ENCODE measurements at places on chromosomes 1 and 21.

DNA sequence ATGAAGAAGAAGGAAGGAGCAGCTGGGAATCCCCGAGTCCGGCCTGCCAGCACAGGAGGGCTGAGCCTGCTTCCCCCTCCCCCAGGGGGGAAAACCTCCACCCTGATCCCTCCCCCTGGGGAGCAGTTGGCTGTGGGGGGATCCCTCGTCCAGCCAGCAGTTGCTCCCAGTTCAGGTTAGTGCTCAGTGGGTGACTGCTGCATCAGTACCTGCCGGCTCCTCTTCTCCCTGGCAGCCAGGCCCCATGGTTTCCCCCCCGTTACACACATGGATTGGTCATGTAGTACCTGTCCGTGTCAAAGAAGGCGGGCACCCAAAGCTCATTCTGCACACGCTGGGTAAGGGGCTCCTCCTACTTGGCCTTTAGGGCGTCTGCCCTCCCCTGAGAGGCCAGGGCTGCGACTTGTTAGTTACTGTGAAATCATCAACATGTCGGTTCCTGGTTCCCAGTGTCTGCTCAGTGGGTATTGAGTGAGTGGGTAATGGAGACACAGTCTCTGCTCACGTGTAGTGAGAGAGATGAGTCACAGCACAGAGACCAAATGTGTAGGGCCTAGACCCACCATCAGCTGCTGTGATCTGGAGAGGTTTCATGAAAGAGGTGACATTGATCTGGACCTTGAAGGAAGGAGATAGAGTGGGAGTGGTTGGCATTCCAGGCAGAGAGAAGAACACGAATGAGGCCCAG lies 11.5 kb downstream of the NECAP2 start:
- DNase-seq, result no peak

DNA sequence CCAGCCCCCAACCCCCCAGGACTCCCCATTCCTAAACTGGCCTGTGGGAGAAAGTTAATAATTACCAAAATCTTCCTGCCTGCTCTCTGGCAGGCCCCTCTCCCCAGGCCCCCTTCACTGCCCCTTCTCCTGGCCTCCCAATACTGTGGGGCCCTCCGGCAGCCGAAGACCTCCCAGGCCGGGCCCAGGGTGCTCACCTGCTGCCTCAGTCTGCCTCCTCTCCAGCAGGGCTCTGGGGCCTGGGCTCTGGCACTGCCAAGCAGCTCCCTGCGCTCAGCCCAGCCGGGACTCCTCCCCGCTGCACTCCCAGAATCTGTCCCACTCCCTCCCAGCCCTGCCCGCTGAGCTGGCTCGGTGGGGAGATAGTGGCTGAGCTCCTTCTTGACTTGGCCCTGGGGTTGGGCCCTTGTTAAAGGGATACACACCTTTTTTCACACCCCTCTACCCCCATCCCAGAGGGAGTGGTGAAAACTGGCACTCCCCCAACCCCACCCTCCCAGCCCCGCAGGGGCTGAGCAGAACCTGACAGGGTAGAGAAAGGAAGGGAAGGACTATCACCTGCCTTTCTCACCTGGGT lies at the start of gene S100A16:
TSS of gene S100A16 (minus strand) at position 383 of the 577 bp plus-strand sequence. CDS start 4,986 bp downstream, outside the sequence.
- DNase-seq, result no peak

GRCh38 chr1:5873556-5873955 lies 118.7 kb downstream of the NPHP4 start:
- no peak for DNase-seq

GRCh38 chr1:84883286-84883685 lies 9.7 kb downstream of the LPAR3 start:
- no peak for DNase-seq

- DNase-seq, result no peak
Measured at GRCh38 chr1:195576641-195577040, 1031.6 kb downstream of the KCNT2 start.

- DNase-seq, result no peak
Measured at GRCh38 chr1:217149791-217150190, 426.6 kb upstream of the ESRRG start.

- DNase-seq, result no peak
Measured at GRCh38 chr1:77459881-77460280, 178.1 kb downstream of the AK5 start.

Measured in MV-4-11 (cell line).